Common myeloid progenitor, CD34-positive (primary cell): ENCODE measurements at places on chromosomes 6 and 20.

- peak; percentile 47 for DNase-seq
These were observed 141.0 kb downstream of the OR2B2 start for GRCh38 chr6:27771235-27771634.

DNA sequence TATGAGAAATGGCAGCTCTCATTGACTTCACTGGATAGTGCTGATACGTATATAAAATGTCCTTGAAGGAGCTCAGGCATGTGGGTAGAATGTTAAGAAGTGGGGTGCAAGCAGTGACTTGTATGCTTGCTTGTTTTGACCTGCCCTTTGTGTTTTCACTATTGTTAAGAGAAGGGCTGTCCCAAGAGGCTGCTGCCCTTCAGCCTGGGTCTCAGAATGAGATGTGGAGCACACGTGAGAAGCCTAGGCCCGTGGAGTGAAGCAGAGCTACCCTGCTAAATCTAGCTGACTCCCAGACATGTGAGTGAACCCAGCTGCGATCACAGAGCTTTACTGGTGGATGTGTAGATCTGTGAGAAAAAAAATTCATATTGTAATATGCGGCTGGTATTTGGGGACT lies 305.3 kb upstream of the RGS17 start:
- no peak for DNase-seq

GRCh38 chr6:51818520-51819022 lies 268.8 kb downstream of the PKHD1 start:
- DNase-seq, result no peak

GRCh38 chr6:34560366-34561226 lies 4.5 kb upstream of the SPDEF start:
- no peak for DNase-seq

DNA sequence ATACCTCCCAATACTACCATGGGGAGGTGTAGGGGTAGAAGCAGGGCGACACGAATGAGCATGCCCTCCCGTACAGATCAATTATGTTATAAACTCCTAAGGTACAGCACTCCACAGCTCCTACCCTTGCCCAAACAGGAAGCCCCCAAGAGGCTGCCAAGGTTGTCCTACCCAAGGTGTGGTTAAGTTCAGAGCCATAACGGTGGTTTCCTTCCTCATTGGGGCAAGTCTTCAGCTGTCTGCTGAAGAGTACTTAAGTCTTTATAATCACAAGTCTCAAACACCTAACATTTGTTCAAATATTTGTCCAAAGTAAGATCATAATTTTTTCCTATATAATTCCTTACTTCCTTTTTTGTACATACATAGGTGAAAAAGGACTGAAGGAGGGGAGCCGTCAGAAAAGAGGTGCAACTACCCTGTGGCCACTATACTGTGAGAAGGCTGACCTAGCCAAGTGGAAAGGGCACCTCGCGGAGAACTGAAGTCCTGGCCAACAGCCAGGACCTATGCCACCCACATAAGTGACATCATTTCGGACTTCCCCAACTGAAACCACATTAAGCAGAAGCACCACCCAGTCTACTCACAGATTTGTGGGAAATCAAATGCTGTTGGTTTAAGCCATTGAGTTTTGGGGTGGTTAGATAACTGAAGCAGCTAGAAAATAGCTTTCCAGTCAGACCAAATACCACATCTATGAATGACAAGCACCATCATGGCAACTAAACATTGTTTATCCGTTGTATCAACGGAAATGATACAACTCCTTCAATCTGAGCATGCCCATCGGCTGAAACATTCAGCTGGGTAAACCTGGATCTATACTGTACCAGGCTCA lies 2.9 kb upstream of the RAB22A start:
- DNase-seq, result peak; percentile 99

- DNase-seq, result no peak
These were observed 298.6 kb downstream of the UBE3D start for GRCh38 chr6:82767037-82767436.

- DNase-seq, result no peak
These were observed 8.2 kb upstream of the KCNB1 start for GRCh38 chr20:49490689-49491088.

GRCh38 chr6:130417951-130418350 lies 52.1 kb downstream of the TMEM200A start:
- peak; percentile 70 for DNase-seq

DNA sequence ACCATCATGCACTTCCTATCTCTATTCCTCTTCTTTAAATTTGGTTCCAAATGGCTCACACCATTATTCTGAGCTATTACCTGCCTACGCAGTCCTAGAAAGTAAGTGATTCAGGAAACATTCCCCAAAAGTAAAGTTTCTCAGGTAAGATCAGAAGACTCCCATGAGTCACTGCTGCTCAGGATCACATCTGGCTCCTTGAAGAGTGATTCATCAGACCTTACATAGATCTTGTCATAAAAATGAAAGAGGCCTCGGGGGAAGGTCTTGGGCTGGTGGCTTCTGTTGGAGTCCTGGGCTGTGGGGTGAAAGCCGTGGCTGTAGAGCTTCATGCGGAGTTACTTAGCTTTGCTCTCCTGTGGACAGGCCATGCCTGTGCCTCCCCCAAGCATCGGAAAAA lies 35.9 kb downstream of the PLG start:
- no peak for DNase-seq

DNA sequence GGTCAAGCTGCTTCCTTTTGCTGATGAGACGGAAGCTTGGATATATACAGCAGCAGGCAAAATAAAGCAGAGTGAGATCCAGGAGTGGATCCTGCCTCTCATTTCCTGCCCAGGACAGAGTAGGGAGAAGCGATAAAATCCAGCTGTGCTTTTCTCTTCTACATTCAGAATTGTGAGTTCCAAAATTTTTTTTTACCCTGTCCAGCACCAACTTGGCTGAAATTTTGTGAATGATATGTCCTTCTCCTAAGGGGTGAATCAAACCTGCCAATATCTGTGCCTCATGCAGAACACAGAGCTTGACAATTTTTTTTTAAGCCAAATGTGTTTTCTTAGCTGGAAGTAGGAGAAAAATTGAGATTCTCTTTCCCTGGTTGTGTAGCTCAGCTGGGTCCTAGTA lies 235.6 kb upstream of the CHD6 start:
- DNase-seq, result no peak

- no peak for DNase-seq
These were observed 435.5 kb downstream of the DHX35 start for GRCh38 chr20:39397646-39398045.

DNA sequence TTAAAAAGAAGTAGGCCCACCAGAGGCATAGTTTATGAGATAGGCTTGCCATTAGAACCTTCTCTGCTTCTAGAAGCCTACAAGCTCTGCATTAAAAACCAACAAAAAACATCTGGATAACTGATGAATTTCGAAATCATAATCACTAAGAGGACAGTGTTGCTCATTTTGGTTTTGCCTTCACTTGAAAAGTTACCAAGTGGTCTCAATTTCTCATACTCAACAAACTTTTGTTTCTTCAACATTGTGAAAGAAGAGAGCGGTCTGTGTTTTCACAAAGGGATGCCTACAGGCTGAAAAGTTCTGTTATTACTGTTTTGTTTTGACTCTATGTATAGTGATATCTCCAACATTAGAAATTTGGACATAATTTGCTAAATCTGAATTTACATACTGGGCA lies 98.9 kb downstream of the PDSS2 start:
- DNase-seq, result no peak

- peak; percentile 47 for DNase-seq
These were observed 171.1 kb downstream of the MCHR2 start for GRCh38 chr6:99822741-99823512.

GRCh38 chr6:136134751-136135150 lies 115.4 kb downstream of the MTFR2 start:
- no peak for DNase-seq

DNA sequence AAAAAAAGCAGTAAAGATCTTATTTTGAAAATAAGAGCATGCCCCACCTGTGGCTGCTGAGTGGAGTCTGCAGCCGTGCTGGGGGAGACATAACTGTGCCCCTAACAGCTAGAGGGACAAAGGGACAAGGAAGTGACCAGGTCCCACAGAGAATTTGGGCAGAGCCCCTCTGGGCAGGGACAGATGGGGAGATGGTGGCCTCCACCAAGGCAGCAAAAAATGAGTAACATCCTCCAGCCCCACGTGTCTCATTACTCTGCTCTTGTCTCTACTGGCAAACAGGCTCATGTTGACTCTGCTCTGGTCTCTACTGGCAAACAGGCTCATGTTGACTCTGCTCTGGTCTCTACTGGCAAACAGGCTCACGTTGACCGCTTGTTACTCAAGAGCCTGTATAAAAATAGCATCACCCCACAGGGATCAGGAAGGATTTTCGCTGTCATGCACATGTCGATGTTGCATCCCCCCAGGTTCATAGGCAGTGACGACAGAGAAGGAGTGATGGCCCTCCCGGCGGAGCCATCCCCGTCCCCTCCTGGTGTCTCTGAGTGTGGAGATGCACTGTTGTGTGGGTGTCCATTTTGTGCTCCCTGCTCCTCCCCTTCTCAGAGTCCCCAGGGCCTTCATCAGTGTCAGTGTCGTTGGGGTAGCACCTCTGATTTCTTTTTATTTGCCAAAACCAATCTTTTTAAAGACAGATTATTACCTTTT lies 17.3 kb upstream of the PCMTD2 start:
- DNase-seq, result no peak

- DNase-seq, result no peak
These were observed 14.3 kb downstream of the WFDC8 start for GRCh38 chr20:45564760-45565276.

DNA sequence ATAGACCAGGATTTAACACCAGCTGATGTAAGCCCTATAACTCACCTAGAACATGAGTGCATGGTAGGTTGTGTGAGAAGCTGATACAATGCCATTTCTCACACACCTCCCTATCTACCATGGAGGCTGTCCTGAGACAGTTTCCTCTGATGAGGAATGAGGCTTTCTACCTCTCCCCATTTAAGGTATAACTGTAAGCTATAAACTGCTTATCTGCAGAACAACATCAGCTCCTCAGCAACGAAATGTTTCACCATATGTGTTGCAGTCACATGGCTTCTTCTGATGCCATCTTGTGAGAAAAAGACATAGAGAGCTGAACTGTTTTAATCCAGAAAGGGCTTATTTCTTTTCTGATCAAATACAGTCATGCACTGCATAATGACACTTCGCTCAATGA lies 20.7 kb downstream of the ZKSCAN3 start:
- no peak for DNase-seq

GRCh38 chr20:18719426-18719825 lies 94.2 kb upstream of the SCP2D1 start:
- no peak for DNase-seq

DNA sequence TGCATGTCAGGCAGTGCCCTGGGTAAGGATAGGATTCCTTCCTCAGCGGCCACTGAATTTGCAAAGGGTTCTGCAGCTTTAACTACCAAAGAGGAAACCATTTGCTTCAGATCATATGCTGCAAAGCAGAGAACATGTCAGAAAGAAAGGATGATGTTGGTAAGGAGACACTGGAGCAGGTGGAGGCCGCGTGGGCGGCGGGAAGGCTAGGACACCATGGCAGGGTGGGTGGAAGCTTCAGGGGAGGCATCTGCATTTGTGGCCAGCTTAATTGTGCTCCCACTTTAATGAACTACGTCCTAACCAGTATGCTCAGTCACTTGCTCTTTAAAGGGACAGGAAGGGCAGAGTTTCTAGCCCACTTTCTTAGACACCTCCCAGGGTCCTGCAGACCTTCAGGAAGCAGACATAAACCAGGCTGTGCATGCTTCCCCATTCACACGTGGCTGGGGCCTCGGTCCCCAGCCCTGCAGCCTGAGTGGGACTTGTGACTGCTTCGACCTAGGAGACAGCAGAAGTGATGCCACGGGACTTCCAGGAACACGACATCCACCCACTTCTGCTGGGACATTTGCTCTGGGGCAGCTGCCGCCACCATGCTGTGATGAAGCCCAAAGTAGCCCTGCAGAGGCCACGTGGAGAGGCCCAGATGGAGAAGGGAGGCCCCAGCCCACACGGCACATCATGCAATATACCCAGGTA lies 76.1 kb downstream of the GINS1 start:
- no peak for DNase-seq

GRCh38 chr6:17349427-17349826 lies 44.0 kb upstream of the CAP2 start:
- no peak for DNase-seq

DNA sequence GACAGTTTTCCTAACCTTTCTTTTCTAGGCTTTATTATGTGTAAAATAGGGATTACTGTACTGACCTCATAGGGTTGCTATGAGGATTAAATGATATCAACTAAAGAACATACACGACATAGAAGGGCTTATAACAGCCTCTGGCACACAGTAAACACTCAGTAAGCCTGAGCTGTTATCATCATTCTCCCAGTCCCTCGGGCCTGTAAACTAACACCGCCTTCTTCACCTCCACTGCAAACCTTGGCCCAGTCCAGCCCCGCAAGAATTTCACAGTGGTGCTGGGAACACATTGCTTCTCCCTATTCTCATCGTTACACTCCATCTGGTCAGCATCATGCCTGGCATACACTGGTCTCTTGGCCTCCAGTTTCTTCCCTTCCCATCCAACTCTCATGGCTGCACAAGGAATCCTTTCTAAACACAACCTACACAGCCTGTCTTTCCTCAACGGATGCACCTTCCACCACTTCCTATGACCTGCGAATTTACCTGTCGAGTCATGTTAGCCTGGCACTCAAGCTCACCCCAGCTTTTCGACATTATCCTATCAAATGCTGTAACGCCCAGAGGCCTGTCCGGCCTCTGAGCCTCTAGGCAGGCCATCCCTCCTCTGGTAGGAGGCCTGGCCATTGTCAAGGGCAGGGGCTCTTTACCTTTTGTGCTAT lies 92.1 kb downstream of the FYN start:
- no peak for DNase-seq

DNA sequence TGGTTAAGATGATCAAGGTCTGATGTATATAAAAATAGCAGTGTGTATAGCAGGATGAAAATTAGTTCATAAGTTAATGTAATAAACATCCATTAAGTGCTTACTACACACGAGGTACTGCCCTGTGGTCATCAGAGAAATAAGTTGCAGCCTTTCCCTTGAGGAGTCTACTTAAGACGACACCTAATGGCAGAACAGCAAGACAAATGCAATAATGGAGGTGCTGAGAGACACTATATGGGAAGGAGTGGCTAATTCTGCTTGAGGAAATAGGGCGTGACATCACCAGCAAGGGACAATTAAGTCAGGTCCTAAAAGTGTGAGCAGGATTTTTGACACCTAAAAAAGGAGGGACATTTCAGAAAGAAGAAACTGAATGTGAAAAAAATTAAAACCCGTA lies 75.2 kb downstream of the BACH2 start:
- no peak for DNase-seq

GRCh38 chr6:39420300-39421265 lies 98.1 kb upstream of the KCNK16 start:
- DNase-seq, result no peak

DNA sequence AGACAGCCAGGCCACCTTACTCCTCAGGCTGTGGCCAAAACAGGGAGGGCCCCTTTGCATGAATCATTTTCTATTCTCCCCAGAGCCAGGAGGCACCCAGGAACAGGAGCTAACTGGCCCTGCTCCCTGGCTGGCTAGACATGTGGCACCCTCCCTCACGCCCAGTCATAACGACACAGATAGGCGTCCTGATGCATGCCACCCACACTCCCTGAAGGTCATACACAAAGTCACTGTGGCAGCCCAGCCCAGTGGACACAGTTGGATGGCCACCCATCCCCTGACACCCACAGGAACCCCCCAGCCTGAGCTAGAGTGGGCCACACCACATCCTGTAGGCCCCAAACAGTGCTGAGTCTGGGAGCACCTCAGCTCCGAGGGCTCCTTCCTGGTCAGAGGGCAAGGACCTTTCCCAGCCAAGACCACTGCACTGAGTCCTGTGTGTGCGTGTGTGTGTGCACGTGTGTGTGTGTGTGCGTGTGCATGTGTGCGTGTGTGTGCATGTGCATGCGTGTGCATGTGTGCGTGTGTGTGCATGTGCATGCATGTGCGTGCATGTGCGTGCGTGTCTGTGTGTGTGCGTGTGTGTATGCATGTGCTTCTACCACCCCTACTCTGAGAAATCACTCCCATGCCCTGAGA lies 21.6 kb downstream of the TFEB start:
- no peak for DNase-seq
